ENCODE measurements at places on chromosomes 12 and 14.

- DNase-seq: no peak
Measured at GRCh38 chr12:98154850-98155249, 360.5 kb upstream of the TMPO start.

DNA sequence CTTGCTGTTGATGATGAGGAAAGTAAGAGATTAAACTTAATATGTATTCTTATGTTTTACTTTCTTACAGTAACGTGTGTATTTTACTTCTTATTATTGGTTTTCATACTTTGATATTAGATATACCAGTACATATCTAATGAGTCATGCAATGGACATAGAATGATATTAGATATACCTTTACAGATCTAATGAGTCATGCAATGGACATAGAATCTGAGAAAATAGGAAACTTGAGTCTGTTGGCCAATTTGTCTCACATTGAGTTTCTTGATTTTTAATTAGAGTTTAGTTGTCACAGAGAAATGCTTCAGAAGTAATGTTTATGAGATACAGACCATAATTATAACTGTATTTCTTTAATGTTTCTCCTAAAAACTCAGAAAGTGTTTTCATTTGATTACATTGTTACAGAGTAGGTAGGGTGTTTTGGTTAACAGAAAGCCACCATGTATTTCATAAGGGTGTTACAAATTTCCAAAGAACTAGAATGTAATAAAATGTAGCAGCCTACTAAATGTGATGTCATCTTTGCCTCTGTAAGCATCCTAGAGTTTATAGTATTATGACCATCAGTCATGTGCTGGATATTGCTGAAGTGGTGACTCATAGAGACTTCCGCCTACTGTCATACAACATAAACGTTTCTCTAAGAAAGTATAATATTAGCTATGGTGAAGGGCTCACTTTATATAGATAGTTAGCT, 3.0 kb downstream of the GAS2L3 start:
- peak; percentile 75 for DNase-seq

DNA sequence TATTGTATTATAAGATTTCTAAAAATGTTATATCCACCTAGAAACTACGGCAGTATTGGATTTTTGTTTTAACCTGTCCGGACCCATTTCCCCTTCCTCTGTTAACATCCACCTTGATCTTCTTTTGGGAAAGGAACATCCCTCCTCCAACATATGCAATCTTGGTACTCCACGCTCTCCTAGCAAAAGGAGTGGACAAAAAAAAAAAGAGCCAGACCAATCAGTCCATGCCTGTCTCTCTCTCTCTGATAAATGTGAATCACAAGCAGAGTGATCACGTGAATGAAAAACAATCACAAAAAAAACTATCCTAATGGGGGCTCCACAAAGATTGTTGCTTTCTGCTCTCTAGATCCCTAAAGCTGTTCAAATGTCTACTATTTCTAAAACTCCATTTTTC, 27.1 kb downstream of the OSBPL8 start:
- DNase-seq: no peak

DNA sequence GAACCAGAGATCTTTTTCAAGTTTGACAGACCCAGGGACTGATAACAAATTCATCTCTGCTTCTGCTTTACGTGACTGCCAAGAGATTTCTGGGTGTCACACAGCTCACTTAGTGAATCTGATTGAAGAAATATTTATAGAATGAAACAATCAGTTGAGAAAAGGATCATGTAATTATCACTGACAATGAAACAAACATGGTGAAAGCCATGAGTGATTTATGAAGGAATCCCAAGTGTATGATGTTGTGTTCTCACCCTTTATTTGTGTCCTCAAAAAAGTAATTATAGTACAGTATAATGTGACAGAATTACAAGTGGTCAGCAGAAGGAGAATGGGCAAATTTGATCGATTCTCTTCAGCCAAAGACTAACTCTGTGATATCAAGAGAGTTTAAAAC, 177.3 kb downstream of the BMP4 start:
- no peak for DNase-seq

GRCh38 chr12:84069198-84069597, 843.4 kb downstream of the SLC6A15 start:
- DNase-seq: no peak
